ENCODE measurements at places on chromosomes 6 and 20.

DNA sequence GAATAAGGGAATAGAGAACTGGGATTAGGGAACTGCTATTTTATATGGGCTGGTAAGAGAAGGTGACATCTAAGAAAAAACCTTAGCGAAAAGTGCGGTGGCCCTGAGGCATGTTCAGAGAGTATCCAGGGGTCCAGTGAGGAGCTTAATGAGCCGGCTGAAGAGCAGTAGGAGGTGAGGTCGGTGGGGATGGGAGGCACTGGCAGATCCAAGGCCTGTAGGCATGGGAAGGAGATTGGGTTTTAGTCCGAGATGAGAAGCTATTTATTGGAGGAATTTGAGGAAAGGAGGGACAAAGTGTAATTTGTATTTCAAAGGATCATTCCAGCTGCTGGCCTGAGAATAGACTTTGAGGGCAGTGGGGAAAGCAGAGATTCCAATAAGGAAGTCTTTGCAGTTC, 123.8 kb downstream of the QKI start:
- DNase-seq: no peak

GRCh38 chr20:10710991-10711775, 37.4 kb upstream of the JAG1 start:
- no peak for DNase-seq

GRCh38 chr6:168165373-168165772, 86.4 kb upstream of the FRMD1 start:
- no peak for DNase-seq

DNA sequence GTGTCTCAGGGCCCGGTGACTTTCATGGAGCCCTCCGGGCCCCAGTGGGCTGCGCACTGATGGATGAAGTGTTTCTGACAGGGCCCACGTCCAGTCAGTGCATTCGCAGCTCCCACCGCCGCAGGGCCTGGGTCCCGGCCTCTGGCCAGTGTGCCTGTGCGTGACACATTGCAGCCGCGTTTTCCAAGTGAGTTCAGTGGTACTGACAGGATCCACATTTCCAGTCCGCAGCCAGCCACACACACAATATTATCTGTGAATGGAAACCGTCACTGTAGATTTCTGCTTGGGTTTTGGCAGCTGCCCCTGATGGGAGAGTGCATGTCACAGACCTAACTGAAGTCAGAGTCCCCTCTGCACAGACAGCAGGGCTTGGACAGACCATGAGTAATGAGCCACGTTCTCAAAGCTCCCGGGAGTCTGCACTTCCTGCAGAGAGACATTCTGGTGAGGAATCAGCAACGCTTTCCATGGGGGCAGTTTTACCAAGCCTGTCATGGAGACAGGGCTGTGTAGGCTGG, 171.4 kb downstream of the MYLK4 start:
- DNase-seq: no peak
